ENCODE measurements at places on chromosomes 12 and 14.

GRCh38 chr14:101110729-101111619 lies 207.5 kb upstream of the RTL1 start:
- DNase-seq, result no peak

DNA sequence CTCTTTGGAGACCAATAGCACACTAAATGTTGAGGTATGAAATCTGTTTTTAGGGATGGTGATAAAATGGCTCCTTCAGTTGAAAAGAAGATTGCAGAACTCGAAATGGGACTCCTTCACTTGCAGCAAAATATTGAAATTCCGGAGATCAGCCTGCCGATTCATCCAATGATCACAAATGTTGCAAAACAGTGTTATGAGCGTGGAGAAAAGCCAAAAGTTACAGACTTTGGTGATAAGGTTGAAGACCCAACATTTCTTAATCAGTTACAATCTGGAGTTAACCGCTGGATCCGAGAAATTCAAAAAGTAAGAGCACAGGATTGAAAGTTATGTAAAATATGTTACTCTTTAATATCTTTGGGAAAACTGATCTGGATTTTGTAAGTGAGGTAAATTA lies 15.3 kb downstream of the DYNC1H1 start:
- no peak for DNase-seq

DNA sequence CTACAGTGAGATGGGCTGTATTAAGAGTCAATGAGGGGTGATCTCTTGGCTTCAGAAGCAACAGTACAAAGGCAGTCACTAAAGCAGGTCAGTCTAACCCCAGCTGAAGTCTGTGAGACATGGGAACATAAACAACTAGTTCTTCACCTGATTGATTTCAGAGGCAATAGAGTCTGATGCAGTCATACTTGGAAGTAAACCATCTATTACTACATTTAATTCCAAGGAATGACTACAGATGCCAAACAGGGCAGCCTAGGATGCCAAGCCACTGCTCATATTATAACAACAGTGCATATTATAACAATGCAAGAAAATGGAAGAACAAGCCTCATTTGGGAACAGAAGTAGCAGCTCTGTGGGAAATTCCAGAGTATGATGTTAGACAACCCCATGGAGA lies 35.8 kb downstream of the GRIN2B start:
- no peak for DNase-seq

DNA sequence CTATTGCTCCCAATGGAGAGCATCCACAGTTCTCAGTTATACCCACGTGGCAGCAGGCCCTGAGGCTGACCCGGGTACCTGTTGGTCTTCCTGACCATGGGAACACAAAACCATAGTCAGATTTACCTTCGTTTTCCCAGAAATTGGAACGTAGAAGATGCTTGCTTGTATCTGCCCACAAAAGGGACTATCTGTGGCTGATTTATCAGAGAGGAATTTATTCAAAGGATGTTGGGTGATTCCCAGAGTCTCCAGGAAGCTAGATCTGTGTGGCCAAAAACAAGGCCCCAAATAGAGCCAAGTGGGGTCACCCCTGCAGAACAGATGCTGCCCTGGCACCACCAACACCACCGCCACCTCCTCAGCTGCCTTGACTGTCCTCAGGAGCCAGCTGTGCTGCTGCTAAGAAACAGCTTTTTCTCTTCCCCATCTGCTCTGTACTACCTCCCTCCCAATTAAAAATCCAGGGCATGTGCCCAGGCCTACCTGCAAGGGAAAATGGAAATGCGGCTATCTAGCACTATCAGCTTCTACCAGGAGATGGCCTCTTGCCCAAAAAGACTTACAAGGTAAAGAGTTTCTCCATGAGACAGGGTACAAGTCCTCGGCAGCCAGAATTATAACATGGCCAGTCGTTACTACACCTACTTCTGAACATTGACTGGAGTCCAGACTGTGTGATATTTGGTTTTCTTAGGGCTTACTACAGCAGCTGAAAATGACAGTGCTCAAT lies 128.6 kb upstream of the PLEKHG7 start:
- DNase-seq, result no peak
